ENCODE measurements at places on chromosomes 6 and 20.

DNA sequence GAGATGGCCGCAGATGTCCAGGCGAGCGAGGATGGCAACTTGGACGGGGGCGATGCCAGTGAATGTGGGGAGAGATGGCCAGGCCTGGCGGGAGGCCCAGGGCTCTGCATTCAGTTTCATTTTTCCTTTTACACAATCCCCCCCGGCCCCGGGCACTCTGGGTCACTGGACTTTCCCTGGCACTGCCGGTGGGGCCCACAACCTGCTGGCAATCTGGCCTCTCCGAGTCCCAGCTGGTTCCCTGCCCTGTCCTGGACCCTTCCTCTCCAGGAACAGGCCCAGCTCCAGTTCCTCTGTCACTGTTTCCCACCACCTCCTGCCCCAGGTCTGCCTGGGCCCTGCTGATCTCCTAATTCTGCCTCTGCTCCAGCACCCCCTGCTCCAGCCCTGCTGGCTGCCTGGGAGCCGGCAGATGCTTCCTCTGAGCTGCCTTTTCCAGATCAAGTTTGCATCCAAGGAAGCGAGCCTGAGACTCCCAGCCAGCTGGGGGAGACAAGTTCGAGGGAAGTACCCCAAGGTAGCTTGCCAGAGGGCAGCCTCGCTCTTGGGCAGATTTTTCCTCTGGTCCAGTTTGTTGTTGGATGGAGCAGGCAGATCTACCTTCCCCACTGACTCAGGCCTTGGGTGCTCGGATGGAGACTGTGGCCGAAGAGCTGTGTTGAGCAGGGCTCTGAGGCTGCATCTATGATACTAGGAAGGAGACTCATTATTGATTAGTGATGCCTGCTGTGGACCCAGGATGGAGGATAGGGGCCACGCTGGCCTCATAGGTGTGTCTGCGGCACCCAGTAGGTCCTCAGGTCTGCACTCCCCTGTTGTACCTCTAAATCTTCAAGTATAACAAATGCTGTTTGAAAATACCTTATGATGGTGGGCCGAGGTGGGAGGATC lies 83.2 kb downstream of the CEBPB start:
- no peak for DNase-seq

DNA sequence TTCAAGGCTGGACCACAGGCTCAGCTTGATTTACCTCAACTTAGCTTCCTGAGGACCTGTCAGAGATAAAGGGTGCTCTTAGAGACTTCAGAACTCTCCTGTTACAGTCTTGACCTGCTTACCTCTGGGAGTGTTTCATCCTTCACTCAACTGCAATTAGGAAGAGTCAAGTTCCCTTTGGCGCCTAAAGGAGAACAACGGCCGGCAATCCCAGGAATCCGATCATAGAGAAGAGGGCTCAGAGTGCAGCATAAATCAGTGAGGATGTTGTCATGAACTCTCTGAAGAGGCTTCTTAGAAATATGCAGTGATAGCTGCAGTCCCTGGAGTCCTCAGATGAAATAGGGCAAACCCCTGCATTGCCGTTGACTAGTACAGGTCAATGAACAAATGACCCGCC lies 36.4 kb downstream of the LYRM2 start:
- DNase-seq = no peak

DNA sequence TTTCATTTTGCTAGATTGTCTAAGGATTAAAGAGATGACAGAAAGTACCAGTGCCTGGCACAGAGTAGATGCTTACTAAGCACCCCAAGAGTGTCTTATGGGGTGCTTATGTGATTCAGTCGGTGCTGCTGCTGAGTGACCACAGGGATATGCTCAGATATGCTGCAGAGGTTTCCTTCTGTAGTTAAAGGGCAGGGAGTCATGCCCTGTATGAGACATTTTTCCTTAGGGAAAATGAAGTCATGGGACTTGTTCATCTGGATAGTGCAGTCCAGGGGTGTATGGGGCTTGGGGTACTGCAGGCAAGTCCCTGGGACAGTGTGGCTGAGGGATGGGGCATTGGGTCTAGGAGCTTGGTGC lies 25.1 kb downstream of the TOX2 start:
- DNase-seq = no peak

DNA sequence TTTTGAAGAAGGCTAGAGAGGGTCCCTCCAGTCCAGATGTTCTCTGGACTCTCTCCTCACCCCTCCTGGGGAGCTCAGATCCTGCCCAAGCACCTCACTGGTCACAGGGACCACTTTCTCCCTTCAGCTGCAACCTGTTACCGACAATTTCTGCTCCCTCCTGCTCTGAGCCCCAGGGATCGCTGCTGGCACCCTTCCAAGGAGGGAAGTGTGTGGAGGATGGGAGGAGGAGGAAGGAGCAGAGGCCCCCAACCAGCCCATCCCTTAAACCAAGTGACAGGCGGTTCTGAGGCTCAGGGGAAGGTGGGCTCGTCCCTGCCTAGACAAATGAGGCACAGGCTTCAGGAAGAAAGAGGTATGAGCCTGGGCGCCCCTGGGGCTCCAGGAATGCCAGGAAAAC lies 13.9 kb downstream of the PMEPA1 start:
- DNase-seq = no peak

GRCh38 chr6:44115866-44116265 lies 11.4 kb downstream of the MRPL14 start:
- DNase-seq = no peak

DNA sequence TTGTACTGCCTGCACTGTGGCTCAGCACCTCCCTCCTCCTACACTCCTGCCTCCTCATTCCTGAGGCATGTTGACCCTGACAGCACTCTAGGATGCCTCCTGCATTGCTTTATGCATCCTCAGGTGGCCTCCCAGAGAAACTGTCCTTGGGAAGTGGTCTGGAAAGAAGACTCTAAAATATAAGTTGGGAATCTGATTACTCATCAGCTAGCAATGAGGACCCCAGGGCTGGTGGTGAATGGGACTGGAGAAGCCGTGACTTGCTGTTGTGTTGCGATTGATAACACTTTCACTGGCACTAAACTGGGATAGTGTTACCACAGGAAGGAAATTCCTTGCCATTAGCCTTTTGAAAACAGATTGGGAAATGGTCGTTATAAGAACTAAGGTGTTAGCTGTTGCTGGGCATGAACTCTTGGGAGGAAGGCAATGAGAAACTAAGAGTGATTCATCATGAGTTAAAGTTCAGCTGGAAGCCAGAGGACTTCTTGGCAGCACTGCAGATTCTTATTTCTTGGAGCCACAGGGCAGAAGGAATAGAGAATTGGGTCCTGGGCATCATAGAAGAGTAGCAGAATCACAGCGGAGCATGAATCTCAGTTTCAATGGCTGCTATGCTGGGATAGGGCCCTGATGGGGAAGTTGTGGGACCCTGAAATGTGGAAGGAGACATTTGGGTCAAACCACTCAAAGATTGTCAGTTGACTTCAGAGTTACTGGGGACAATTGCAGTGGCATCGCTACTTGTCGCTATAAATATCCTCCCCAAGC lies 10.1 kb upstream of the SIRPD start:
- DNase-seq = no peak

DNA sequence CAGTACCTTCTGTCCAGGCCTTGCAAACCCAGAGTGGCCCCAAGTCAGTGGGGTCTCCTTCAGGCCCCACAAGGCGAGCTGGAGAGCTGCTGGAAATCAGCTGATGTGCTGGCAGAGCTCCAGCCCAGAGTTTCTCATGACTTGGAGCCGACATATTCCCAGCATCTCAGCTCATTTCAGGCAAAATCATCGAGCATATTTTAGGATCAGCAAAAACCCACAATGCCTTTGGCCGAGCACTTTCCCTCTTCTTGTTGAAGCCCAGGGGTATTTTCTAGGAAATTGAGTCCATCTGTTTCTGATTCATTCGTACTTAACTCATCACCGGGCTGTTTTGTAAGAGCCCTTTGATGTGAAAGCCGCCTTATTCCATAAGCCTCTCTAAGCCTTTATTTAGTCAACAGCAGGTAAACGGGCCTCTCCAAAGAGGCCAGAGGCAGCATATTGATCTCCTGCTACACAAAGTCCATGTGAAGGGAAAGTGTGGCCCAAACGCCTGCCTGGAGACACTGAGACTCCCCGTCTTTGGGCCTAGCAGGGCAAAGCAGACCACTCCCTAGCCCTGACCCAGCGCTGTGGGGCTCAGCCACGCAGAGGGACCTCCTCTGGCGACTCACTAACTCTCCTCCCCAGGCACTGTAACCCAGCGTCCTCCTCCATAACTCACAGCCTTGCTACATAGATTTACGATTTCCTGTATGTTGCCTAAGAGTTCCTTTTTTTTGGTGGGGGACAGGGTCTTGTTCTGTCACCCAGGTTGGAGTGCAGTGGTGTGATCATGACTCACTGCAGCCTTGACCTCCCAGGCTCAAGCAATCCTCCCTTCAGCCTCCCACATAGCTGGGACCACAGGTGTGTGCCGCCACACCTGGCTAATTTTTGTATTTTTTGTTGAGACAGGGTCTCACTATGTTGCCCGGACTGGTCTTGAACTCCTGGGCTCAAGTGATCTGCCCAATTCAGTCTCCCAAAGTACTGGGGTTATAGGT lies 12.1 kb upstream of the C20orf203 start:
- no peak for DNase-seq

- DNase-seq = no peak
These were observed 12.9 kb upstream of the WTAP start for GRCh38 chr6:159714404-159714803.

- no peak for DNase-seq
These were observed 268.0 kb upstream of the JARID2 start for GRCh38 chr6:14977747-14978382.

DNA sequence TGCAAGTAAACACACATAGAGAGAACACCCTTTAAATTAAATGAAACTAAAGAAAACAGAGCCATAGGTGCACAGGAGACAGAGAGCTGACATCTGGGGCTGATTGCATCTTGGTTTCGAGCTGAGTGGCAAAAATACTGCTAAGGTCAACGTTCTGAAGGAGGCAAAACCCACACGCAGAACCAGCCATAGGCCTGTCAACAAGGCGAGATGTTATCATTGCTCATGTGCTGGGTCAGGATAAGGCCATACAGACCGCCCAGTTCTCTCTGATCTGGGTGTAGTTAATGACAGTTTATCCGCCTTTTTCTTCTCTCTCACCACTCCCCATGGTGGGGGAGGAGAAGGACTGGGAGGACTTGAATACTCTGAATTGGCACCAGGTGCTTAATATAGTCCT lies 4.5 kb upstream of the FAM110A start:
- DNase-seq = no peak

DNA sequence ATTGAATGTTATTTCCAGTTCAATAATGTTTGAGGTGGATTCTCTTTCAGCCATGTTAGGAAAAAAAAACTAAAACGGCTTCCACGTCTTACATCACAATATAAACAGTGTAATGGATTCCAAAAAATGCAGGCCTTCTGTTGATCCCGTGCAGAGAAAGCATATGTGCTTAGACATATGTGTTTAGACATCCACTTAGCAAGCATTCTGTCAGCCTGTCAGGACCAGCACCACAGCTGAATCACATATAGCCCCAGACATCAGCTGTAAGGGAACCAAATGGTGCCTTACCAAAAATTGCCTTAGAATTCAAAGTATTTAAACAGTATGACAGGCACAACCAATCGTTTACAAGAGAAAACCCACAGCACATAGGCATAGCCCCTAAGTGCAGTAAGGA lies 304.9 kb downstream of the EYA4 start:
- no peak for DNase-seq

DNA sequence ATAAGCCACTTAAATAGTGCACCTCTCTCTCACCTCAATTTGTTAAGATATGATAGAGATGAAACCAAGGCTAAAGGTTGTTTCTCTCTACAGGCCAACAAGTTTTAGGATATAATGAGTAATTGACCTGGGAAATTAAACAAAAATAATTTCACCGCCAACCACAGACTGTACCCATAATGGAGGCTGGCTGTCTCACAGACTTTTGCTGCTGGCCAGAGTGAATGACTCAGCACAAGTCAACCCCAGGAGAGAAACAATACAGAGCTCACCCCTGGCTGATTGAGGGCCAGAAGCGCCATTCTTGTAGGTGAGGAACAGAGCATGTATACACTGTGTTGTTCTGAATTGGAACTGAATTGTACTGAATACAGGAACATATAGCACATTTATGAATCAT lies 99.9 kb downstream of the CAP2 start:
- DNase-seq = no peak

DNA sequence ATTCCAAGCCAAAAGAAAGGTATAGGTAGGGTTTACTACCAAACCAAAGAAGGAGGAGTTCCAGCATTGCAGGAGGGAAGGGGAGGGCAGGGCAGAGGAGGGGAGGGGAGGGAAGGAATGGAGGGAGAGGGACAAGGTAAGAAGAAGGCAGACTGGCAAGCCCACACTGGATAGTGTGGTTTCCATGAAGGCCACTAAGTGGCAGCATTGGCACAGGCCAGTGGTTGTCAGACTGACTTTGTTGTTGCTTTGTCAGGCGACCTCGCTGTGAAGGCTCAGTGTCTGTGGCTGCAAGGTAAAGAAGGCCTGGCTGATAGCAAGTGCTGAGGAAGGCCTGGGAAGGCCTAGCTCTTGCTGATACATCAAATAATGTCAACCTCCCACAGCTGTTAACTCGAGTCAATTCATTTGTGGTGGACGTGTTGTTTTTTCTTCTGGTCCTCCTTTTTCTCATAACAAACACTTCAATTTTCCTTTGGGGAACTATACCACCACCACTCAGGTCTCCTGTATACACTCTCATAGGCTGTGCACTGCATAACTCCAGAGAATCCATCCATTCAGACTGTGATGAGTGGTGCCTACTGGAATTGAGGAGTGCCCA lies 7.7 kb upstream of the ZNF334 start:
- peak; percentile 35 for DNase-seq

DNA sequence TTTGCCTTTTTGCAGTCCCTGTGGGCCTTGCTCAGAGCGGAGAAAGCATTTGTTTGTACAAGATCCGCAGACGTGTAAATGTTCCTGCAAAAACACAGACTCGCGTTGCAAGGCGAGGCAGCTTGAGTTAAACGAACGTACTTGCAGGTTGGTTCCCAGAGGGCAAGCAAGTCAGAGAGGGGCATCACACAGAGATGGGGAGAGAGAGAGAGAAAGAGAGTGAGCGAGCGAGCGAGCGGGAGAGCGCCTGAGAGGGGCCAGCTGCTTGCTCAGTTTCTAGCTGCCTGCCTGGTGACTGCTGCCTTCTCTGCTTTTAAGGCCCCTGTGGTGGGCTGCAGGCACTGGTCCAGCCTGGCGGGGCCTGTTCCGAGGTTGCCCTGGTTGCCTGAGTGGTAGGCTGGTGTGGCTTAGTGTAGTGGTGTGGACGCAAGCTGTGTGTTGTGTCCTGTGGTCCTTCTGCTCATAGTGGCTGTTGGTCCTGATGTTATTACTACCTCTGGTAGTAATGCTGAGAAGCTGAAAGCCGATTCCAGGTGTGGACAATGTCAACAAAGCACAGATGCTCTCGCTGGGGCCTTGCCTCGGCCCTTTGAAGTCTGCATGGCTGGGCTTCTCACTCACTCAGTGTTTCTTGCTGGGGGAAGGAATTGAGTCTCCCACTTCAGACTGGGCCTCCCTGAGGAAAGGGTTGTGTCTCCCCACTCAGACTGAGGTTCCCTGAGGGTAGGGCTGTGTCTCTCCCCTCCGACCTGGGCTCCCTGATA lies 12.1 kb downstream of the VEGFA start:
- DNase-seq = no peak
